ENCODE measurements at places on chromosomes 16 and 17. TPM values are rescaled to one million over a fixed set of nuclear protein-coding genes. Genes with fewer than 3 reads are reported as not detected.

- DNase-seq = no peak
These were observed 986 bp upstream of the ELOB start for GRCh38 chr16:2777903-2778629.

DNA sequence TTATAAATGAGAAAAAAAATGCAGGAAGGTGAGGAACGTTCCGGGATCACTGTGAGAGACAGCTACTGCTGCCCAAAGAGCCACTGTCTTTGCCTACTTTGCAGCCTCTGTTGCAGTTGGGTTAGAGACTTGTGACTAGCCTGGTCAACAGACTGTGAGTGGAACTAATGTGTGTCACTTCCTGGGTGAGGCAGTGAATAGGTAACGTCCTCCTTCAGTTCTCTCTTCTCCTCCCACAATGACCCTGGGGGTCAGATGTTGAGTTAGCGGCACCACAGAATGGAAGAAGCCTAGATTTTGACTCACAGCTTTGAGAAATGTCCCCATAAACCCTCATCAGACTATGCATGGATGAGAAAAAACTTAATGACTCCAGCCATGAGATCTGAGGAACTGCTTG lies 5.2 kb downstream of the C16orf46 start:
- no peak for DNase-seq

GRCh38 chr16:24609740-24610415 lies 70.5 kb downstream of the RBBP6 start:
- no peak for DNase-seq

DNA sequence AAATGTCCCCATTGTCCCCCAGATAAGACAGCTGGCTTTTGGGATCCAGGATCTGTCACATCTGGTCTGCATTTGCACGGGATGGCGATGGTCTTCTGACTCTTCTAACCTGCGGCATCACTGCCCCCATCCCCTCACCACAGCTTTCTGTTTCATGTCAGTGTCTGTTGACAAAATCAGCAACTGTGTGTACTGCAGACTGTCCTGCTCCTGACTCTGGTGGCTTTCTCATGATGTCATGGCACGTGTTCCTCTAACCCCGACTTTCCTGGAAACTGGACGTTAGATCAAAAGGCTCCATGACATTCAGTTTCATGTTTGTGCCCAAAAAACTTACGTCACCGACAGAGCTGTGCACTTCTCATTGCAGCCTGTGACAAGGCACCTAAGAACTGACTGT lies 30.1 kb upstream of the CPNE2 start:
- DNase-seq = no peak

- DNase-seq = no peak
These were observed 15.3 kb downstream of the NLK start for GRCh38 chr17:28057731-28058246.

GRCh38 chr16:7318686-7319085 lies 14.0 kb upstream of the RBFOX1 start:
- no peak for DNase-seq

GRCh38 chr17:42341568-42341967 lies 46.7 kb downstream of the STAT3 start:
- DNase-seq = no peak

DNA sequence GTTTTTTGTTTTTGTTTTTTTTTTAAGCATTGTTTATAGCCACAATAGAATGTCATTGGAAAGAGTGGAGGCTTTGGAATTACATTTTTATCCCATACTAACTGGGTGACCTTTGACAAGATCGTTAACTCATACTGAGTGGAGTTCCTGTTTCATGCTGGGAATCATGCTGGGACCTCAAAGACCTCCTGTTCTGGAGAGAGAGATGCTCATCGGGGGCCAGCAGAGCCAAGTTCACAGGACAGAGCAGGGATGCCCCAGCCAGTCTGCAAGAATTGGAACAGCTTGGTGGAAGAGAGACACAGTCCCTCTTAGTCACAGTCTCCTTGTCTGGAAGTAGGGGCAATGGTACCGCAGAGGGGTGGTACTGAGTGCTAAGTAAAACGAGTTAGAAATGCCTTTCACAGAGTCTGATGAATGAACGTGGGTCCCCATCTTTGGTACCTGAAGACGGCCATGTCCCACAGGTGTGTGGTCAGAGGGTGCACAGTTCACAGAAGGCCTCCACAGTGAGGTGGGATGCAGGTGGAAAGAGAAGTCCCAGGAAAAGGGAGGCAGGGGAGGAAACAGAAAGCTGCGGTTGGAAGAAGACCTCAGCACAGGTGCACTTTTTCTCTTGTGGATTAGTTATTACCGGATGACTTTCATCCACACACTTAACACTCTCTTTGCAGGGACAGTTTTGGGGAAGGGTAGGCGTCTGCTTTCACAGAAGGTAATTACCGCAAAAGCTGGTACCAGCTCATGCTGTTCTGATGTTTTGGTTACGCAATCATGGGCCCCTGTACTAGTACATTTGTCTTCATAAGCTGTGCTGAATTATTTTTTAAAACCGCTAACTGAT lies 147.8 kb downstream of the PRKCA start:
- no peak for DNase-seq

DNA sequence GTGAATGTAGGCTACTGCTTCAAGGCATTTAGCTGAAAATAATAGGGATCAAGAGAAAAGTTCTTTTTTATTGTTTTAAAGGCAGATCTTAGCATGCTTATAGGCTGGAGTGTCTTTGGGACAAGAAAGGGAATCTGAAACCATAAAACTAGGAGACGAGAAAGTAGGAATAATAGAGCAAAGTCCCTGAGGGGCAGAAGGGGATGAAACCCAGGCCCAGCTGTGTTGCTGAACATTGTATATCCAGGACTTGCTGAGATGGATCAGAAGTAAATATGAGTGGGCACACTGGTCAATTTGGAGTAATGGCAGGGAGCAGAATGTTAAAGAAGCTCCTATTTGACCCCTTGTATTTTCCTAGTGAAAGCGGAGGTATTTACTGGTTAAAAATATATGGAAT lies 9.3 kb downstream of the ZNF689 start:
- no peak for DNase-seq

DNA sequence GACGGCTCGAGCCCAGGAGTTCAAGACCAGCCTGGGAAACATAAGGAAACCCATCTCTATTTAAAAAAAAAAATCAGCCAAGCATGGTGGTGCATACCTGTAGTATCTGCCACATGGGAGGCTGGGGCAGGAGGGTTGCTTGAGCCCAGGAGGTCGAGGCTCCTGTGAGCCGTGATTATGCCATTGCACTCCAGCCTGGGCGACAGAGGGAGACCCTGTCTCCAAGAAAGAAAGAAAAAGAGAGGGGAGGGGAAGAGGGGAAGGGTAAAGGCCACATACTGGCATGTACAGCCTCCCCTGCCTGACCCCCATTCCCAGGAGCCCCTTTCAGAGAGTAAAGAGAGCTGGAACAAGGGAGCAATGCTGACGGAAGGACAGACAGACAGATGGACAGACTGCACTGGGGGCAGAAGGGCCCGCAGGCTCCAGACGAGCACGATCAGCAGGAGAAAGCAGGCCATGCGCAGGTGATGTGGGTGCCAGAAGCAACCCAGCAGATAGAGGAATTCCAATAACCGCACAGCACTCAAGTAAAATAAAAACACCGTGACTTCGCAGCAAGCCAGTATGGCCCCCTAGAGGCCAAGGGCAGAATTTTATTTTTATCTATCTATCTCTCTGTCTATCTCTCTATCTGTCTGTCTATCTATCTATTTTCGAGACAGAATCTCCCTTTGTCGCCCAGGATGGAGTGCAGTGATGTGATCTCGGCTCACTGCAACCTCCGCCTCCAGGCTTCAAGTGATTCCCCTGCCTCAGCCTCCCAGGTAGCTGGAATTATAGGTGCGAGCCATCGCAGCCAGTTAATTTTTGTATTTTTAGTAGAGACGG lies 27.1 kb upstream of the SNN start:
- peak; percentile 13 for DNase-seq

- DNase-seq = no peak
These were observed 14.4 kb downstream of the SLFN5 start for GRCh38 chr17:35257208-35257659.

DNA sequence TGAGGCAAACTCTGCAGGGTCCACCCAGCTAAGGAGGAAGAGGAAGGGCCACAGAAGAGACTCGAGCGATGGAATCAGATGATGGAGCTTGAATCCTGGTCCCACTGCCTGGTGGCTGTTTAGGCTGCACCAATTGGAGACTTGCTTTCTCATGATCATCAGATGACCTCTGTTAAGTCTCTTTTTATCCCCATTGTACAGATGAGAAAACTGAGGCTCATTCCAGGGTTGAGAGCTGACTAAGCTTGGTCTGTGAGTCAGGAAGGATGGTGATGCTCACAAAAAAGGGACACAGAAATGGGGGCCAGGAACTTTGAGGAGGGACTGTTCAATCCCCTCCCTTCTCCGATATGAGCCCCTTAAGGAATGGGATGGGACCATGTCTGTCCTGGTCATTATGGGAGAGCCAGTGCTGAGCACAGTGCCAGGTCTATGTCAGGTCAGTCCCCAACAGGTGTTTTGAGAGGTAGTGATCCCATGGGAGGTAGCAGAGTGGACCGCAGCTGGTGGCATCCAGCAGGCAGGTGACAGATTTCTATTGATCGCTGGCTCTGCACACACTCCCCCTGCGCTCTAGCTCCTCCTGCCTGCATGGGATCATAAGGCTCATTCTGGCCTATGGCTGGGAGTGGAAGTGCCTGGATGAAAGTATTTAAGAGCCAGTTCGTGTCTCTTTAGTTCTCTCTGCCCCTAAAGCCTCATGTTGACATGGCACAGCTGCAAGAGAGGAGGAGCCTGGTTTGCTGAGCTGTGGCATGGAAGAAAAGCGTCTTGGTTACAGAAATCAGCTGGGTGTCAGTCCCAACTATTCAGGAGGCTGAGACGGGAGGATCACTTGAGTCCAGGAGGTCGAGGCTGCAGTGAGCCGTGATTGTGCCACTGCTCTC lies 27.2 kb downstream of the SNX20 start:
- DNase-seq = no peak

The UBE2Z gene
- 100 TPM for total RNA-seq

The TRPV2 gene
- total RNA-seq = 60.9 TPM

The MYH1 gene
- total RNA-seq = not detected

The EXOSC6 gene
- total RNA-seq = 38.7 TPM

The NPIPB6 gene
- 6.9 TPM for total RNA-seq

The P2RX5 gene
- 23.7 TPM for total RNA-seq

The PLLP gene
- total RNA-seq = 3.5 TPM

The CES4A gene
- 13.7 TPM for total RNA-seq

The NPEPPS gene
- 110 TPM for total RNA-seq

The TNFSF12 gene
- total RNA-seq = 25.7 TPM
